ENCODE measurements at places on chromosomes 13 and 19.

- DNase-seq: no peak
These were observed 2.5 kb downstream of the NFIC start for GRCh38 chr19:3368848-3369336.

DNA sequence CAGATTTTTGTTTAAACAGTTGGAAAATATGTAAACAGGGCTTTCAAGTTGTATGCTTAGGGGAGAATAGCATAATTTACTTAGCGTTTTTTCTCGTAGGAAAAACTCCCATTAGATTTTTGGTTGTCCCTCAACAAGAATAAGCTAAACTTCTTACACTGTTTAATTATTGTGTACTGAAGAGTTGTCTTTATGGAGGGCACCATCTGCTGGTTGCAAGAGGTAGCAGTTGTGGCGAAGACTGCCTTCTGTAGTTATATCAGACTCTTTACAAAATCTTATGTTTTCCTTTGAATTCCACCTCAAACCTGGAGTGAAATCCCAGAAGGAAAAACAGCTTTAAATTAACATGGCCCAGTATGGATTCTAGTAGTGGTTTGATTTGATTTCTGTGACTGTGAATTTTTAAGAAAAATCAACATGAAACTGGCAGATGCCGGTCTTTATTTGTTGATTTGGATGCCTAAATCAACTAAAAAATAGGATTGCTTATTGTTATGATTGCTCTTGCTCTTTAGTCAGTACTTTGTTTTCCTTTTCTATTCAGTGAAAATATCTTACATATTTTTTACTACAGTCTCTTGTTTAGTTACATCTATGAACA is 53.4 kb downstream of the PDS5B start:
- DNase-seq: no peak

- no peak for DNase-seq
These were observed 107.8 kb downstream of the COL4A2 start for GRCh38 chr13:110414931-110415330.

DNA sequence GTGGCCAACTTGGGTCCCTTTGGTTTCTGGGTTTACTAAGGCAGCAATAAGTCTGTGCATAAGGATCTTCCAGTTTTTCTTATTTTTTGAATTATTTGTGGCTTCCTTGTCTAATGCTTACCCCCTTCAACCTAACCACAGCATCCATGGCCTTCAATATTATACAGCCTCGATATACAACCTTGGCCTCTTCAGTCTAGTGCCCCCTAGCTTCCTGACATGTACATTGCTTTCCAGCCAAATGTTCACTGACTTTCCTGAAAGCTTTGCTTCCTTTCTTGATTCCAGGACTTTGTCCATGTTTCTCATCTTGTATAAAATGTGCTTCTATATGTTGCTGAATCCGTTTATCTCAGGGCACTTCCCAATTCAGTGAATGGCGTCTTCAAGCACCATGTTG is 310.1 kb downstream of the OLFM4 start:
- no peak for DNase-seq

DNA sequence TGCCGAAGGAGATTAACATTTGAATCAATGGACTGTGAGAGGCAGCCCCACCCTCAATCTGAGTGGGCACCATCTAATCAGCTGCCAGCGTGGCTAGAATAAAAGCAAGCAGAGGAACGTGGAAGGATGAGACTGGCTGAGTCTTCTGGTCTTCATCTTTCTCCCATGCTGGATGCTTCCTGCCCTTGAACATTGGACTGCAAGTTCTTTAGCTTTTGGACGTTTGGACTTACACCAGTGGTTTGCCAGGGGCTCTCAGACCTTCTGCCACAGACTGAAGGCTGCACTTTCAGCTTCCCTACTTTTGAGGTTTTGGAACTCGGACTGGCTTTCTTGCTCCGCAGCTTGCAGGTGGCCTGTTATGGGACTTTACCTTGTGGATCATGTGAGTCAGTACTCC is 14.7 kb downstream of the NHLRC3 start:
- DNase-seq: no peak

- DNase-seq: no peak
These were observed 40.2 kb downstream of the CCNE1 start for GRCh38 chr19:29851769-29852521.

- no peak for DNase-seq
These were observed 16.2 kb downstream of the PKN1 start for GRCh38 chr19:14449321-14449720.

DNA sequence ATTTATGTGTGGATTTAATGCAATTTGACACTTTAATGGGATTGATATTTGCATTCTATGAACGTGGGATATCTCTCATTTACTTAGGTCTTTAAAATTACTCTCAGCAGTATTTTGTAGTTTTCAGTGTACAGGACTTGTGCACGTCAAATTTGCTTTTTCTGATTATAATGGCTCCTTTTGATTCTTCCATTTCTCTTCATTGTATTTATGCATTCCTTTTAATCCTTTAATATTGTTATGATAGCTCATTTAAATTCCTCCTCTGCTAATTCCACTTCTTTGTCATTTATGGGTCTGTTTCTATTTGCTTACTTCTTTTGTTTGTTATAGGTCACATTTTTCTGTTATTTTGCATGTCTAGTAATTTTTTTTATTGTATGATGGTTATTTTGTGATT is 226.6 kb downstream of the ATP8A2 start:
- DNase-seq: no peak

DNA sequence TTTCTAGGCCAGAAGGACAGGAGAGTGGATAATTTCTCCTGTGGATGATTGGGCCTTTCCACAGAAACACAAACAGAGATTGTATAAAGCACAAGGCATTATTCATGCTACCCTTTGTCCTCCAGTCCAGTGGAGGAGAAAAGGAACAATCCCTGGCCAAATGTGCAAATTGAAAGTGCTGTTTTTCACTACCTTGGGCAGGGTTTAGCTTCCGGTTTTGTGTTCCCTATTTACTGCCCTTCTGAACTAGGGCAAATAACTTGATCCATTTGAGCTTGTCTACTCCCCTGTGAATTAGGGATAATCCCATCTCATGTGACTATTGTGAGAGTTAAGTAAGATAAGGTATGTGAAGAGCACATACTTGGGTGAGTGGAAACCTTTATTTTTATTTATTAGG is 13.3 kb downstream of the PDX1 start:
- no peak for DNase-seq

GRCh38 chr19:19451429-19452242 is 46.2 kb downstream of the GATAD2A start:
- no peak for DNase-seq

GRCh38 chr13:93147298-93147645 is 79.3 kb upstream of the GPC6 start:
- DNase-seq: no peak

- no peak for DNase-seq
These were observed 982.4 kb upstream of the MIR17HG start for GRCh38 chr13:90365130-90365529.
